NCI-H1930 (cell line): ENCODE measurements at places on chromosomes 2 and 18.

GRCh38 chr2:178804791-178805190 is 2.4 kb downstream of the TTN start:
- no peak for DNase-seq

GRCh38 chr2:213787869-213788268 is 503.6 kb downstream of the SPAG16 start:
- no peak for DNase-seq

DNA sequence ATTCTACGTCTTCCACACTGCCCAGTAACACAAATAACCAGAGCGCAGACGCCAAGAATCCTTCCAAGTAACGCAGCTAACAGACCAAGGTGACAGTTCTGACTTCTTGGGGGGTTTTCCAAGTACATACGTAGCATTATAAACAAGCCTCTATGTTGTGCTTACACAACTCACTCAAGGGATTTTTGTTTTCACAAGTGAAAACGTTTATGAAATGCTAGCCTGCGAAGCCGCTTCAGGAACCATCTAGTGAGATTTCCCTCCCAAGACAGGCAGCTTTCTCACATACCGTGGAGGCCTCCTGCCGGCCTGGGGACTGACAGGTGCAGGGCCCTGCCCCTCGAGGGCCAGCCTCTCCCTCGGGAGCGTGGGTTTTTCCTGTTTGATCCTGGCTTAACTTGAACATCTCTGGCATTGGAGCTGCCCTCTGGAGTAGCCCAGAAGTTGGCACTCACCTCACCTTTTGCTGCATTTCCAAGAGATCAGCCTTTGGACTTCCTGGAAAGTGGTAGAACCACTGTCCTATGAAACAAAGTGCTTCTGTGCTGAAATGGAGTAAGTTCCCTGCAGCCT is 151.1 kb downstream of the MBP start:
- no peak for DNase-seq

DNA sequence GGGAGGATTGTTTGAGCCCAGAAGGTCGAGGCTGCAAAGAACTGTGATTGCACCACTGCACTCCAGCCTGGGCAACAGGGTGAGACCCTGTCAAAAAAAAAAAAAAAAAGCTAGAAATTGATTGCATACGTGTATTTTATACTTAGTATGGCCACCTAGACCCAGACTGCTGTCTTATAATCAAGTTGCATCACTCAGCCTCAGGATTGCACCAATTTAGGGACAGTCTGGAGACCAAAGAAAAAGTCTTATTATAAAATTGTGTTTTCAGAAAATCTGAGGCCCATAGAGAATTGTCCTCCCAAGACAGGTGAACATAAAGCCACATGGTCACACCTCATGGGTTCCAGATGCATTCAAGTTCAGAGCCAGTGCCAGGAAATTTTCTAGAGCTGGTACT is 17.1 kb upstream of the PLEKHM3 start:
- no peak for DNase-seq

GRCh38 chr18:45008694-45009413 is 328.2 kb downstream of the SETBP1 start:
- DNase-seq: no peak

DNA sequence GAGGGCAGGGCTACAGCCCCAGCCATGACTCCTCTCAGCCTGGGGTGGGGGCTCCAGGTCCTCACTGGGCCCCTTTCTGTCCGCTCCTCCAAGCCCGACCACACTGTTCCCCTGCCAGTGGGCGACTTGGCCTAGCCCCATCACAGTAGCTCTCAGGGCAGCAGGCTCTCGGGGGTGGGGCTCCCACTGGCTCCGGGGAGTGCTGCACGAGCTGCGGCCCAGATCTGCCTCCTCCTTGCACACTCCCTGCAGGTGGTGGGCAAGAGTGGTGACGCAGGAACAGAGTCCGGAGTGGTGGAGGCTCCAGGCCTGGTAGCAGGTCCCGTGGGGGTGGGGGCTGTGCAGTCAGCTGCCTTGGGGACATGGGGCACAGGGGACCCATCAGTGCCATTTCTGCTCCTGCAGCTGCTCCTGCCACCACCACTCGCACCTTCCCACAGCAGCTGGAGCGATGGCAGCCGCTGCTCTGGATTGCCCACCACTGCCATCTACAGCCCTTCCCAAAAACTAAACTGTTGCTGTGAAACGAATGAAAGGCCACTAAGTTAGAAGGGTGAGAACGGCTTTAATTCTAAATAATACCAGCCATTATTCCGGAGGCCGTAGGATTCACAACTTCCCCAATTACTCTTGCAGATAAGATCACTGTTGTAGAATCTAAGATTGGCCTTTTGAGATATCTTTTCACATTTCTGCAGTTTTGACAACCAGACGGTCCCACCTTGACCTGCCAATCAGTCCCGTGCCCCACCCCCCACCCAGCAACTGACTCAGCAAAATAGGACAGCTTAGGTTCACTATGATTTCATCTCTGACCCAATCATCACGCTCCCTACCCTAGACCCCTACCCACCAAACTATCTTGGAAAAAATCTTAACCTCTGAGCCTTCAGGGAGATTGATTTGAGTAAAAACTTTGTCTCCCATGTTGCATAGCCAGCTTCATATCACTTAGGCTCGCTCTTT is 530.2 kb downstream of the DCC start:
- no peak for DNase-seq

DNA sequence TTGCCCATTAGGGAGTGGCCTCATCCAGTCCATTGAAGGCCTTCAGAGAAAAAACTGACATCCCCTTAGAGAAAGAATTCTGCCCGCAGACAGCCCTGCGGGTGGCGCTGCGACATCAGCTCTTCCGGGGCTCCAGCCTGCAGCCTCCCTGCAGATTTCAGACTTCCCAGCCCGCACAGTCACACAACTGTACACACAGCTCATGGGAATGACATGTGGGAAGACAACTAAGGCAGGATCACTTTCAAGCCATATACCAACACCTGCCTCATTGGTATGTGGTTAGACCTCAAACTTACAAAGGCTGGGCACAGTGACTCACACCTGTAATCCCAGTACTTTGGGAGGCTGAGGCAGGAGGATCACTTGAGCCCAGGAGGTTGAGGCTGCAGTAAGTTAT is 24.8 kb upstream of the TUBB6 start:
- no peak for DNase-seq

GRCh38 chr18:7541835-7542234 is 25.3 kb upstream of the PTPRM start:
- no peak for DNase-seq

DNA sequence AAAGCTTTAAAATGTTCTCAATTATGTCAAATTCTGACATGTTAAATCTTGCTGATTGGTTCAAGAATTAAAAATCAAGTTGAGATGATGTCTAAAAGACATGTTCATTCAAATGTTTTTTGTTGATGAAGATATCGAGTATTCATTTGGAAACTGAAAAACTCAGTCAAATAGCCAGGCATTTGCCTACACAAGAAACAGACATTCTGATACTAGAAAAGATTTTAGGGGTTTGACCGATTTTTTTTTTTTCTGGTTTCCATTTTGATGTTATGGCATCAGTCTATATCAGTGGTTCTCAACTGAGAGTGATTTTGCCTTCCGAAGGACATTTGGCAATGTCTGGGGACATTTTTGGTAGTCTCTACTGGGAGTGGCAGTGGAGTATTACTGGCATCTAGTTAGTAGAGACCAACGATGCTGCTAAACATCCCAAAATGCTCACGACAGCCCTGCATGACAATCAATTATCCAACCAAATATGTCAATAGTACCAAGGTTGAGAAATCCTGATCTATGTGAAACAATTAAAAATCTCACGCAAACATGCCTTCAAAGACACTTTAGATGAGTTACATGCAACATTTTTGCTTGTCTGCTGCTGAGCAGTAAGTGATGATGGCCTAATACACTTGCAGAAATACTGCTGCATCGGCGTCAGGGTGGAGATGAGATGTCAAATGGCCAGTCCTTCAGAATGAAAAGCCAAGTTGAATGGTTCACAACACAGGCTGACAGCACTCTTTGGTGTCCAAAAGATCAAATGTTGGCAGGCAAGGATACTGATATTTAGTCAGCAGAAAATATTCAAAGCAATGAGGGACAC is 12.5 kb downstream of the RASGRP3 start:
- DNase-seq: no peak

DNA sequence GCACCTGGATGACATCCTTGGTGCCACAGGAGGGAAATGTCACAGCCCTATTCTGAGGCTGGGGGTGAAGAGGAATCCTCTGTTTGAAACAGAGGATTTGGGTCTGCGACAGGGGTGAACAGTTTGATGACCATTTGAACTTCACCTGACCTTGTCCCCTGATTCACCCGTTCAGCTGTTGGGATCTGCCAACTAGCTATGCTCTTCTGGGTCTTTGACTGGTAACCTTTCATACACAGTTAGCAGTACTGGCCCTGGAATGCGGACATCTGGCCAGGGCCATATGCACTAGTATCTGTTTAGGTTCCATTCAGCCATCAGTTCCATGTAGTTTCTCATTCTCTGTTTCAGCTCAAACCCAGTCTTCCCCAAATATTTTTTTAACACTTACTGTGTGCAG is 72.6 kb upstream of the MCFD2 start:
- DNase-seq: no peak

GRCh38 chr2:98487806-98488189 is 43.1 kb downstream of the INPP4A start:
- DNase-seq: no peak

GRCh38 chr2:26068602-26069298 is 34.9 kb downstream of the RAB10 start:
- no peak for DNase-seq

- DNase-seq: peak; percentile 20
These were observed 13.8 kb upstream of the SATB2 start for GRCh38 chr2:199471443-199472057.

DNA sequence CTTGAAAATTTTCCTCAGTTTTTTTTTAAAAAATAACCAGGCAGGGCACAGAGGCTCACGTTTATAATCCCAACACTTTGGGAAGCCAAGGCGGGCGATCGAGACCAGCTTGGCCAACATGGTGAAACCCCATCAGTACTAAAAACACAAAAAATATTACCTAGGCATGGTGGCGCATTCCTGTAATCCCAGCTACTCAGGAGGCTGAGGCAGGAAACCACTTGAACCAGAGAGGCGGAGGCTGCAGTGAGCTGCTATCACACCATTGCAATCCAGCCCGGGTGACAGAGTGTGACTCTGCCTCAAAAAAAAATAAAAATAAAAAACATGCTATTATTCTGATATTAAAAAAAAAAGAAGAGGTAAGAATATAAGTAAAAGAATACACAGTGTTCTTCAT is 191.0 kb downstream of the ZEB2 start:
- DNase-seq: no peak

DNA sequence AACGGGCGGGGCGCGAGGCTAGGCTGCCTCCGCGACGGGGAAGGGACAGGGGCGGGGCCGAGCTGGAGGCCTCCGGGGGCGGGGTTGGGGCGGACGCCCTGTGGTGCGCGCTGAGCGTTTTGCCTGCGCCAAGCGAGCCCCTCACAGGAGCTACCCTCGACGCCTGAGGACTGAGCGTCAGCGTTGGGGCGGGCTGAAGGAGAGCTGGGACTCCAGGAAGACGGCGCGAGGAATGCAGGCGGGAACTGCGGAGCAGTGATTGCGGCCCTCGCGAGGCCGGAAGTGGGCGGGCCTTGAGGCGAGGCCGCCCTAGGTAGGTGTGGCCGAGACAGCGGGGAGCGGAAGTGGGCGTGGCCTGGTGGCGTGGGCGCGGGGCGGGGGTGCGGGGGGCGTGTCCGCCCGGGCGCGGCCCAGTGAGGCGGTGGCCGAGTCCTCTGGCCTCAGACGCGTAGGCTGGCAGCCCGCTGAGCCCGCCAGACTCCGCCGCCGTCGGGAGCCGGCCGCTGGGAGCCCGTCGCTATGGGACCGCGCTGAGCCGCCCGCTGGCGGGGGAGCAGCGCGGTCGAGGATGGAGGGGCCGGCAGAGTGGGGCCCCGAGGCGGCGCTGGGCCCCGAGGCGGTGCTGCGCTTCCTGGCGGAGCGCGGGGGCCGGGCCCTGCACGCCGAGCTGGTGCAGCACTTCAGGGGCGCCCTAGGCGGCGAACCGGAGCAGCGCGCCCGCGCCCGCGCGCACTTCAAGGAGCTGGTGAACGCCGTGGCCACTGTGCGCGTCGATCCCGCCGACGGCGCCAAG is at the start of the genes SEPTIN10 and SOWAHC:
SEPTIN10 (minus strand) TSS at position 45 of the 793 bp plus-strand sequence. CDS start 139 bp downstream, outside the sequence.
SOWAHC (plus strand) TSS at position 443 of the 793 bp plus-strand sequence; CDS start at position 569, 126 bp downstream.
- peak; percentile 91 for DNase-seq

- DNase-seq: no peak
These were observed 36.1 kb downstream of the DCC start for GRCh38 chr18:52376104-52376503.

GRCh38 chr2:126658319-126658904 is 2.5 kb downstream of the GYPC start:
- DNase-seq: no peak

DNA sequence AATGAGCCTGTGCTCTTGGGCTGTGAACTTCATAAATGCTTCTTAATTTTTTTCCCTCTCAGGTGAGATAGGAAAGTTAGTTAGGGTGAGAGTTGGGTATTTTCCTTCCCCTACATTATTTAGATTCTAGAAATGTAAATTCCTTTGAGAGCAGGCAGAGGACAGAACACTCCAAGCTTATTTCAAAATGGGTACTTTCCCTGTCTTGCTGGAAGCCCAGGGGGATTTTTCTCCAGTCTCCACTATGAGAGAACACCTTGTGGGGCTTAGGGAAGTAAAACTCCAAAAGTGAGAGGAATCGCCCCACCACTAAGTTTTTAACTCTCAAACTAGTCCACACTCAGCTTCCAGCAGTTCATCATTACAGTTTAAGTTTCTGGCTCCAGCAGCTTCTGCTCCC is 253.2 kb upstream of the CTAGE1 start:
- no peak for DNase-seq

DNA sequence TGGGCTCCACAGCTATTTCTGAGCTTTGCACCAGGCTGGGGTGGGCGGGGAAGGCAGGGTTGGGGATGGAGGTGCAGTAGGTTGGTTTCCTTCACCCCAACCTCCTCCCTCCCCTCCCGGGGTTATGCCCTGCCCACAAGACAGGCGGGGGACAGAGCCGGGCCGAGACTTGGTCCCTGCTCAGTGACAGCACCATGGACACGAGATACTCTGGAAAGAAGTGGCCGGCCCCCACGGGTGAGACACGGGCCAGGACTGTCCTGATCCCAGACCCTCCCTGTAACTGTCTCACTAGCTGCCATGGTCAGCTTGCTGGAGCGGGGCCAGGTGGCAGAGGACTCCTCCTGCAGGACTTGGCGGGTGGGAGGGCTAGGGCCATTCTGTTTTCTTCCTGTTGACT is 59.7 kb downstream of the DYSF start:
- no peak for DNase-seq

GRCh38 chr2:241037498-241037897 is 39.1 kb downstream of the SNED1 start:
- DNase-seq: no peak

GRCh38 chr2:63544017-63544627 is 44.2 kb downstream of the WDPCP start:
- no peak for DNase-seq
